ENCODE measurements at places on chromosomes 7 and 10.

DNA sequence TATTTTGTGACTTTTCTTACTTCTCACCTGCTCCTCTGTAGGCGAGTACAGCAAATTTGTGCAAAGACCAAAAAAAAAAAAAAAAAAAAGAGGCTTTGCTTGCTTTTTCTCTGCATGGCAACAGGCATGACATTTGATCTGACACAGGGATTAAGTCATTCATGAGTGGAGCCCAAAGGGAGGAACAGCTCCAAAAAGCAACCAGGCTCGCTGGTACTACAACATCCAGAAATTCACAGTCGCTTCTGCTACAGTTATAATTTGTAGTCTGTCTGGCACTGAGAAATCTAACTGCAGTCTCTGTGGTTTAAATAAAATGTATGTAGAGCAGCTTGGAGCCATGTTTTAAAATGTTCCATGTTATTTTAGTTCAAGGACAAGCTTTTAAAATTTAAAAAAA is 31.7 kb downstream of the MKX start:
- peak; percentile 53 for DNase-seq

DNA sequence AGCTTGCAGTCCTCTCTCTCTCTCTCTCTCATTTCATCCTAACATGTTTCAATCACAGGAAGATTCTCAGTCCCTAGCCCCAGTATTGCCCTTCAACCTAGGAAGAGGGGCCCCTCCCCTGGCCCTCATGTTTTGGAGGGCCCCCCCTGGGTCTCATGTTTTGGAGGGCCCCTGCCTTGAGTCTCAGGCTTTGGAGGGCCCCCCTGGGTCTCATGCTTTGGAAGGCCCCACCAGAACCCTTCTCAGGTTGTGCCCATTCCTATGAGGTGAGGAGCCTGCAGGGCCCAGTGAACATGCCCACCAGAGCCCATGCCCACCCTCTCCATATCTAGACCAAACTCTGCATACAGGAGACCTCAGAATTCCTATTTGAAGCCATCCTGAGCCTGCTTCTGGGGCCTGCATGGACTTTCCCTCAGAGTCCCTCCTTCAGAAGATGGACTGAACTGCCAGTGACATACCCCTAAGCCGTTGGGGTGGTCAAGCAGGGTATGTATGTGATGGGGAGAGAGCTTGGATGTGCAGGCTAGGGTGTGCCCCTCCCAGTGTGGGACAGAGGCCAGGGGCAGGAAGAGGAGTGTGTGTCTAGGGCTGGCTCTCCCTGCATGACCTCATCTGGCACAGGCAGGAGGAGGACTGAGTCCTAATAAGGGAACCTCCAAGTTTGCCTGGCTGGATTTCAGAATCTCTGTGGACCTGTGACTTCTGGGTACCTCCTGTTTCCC is 8.1 kb upstream of the VDAC2 start:
- DNase-seq = peak; percentile 72

- DNase-seq = peak; percentile 14
Measured at GRCh38 chr10:36336315-36336714, 694.2 kb upstream of the FZD8 start.

DNA sequence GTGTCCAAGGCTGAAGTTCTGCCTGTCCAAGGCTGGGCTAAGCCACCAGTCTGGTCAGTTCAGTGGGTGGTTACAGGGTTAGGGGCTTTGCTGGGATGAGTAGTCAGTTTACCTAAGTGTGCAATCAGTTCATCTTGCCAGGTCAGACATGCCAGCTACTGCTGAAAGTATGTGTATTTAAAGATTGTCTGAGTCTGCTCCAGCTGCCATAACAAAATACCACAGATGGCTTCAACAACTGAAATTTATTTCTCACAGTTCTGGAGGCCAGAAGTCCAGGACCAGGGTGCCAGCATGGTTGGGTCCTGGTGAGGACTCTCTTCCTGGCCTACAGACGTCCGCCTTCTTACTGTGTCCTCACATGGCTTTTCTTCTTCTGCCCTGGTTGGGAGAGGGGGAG is 52.4 kb upstream of the TNS3 start:
- DNase-seq = no peak

DNA sequence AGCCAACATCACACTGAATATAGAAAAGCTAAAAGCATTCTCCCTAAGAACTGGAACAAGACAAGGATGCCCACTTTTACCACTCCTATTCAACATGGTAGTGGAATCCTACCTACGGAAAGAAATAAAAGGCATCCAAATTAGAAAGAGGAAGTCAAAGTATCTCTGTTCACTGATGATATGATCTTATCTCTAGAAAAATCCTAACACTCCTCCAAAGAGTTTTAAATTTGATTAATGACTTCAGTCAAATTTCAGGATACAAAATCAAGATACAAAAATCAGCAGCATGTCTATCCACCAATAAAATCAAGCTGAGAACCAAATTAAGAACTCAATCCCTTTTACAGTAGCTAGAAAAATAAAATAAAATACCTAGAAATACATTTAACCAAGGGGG is 35.3 kb upstream of the TNKS2 start:
- DNase-seq = no peak

- DNase-seq = no peak
Measured at GRCh38 chr7:49980465-49980864, 112.6 kb downstream of the ZPBP start.

DNA sequence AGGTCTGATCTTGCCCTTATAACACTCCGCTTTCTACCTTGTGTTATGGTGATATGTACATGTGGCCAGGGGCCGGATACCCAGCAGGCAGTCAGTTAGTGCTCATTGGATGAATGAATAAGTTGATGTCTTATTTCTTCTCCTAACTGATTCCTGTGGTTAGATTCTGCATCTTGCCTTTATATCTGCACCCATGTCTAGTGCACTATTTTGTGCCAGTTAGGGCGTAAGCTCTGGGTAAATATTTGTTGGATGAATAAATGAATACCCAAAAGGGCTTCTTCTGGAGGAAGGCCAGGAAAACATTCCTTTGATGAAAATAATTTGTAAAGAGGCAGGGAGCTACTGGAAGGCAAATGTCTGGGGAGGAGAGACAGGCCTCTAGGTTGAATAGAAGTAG is 148.2 kb downstream of the CHN2 start:
- DNase-seq = no peak

DNA sequence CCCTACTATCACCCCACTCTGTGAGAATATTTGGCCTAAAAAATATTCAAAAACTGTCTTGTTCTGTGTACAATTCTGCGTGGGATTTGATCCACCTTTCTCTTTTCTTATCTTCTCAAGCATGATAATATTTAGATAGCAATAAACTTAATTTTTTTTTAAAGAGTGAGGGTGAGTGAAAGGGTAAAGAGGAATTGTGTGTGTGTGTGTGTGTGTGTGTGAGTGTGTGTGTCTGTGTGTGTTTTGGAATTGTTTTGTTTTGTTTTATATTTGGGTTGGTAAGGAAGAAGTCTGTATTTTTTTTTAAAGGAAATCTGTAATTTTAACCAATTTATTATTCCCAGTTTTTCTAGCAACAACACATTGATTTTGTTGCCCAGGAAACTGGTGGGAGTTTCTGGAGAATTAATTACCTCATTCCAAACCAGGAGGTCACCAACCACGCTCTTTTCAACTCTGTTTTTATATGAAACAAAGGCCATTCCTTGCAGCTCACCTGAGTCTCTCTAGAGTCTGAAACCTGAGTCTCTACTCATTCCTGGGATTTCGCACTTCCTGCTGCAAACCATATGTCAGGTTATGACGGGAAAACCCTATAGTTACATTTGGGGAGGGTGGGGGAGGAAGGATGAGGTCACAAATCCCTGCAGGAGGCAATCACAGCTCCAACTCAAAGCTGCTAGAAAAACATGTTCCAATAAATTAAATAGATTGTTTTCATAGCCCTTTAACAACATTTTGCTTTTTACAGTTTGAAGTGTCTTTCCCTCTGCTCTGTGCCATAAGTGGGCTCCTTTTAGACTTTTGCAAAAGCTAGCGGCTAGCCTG is 38.1 kb upstream of the XPNPEP1 start:
- peak; percentile 73 for DNase-seq

GRCh38 chr7:142943706-142944268 is 4.5 kb downstream of the LLCFC1 start:
- no peak for DNase-seq

- no peak for DNase-seq
Measured at GRCh38 chr7:39623732-39624441, 515 bp downstream of the RALA start.

GRCh38 chr10:51227897-51228713 is 153.8 kb downstream of the PRKG1 start:
- DNase-seq = no peak

- DNase-seq = peak; percentile 69
Measured at GRCh38 chr7:17948526-17949238, 8.4 kb upstream of the SNX13 start.

DNA sequence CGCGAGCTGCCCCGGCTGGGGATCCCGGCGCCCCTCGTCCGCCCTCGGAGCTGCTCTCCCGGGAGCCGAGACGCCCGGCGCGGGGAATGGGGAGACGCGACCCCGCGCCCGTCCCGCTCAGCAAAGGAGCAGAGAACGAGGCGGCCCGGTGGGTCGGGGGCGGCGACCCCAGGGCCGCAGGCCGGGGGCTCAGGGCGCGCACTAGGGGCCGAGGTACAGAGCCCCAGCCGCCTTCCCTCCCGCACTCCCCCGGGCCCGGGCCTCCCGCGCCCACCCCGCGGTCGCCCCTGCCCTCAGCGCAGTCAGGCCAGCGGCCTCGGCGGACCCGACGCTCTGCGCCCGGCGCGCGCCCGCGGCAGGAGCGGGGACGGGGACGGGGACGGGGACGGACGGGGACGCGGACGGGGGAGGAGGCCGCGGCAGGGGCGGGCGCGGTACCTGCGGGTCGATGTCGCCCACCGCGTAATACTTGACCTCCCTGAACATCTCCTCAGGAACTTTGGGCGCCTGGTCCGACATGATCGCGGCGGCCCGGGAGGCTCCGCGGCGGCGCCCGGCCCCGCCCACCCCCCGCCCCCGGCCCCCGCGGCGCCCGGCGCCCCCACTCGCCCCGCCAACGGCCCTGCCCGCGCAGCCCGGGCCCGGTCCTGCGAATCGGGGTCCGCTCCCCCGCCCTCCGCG is 373 bp downstream of the PAXIP1 start:
- DNase-seq = no peak

DNA sequence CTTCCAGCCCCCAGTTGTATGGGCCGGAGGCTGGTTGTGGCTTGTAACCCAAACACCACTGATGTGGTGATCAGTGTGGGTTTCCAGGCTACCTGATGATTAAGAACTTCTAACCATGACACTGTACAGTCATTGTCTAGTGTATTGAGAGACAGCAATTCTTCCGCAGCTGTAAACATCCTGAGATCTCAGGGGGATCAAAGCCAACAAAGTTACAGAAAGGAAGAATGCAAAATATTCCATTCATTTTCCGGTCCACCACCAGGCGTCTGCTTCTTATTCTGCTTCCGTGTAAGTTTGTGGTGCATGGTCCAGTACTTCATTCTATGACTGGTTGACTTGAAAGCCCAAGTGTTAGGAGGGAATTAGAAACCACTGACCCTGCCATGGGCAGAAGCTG is 10.3 kb upstream of the GLI3 start:
- peak; percentile 68 for DNase-seq

DNA sequence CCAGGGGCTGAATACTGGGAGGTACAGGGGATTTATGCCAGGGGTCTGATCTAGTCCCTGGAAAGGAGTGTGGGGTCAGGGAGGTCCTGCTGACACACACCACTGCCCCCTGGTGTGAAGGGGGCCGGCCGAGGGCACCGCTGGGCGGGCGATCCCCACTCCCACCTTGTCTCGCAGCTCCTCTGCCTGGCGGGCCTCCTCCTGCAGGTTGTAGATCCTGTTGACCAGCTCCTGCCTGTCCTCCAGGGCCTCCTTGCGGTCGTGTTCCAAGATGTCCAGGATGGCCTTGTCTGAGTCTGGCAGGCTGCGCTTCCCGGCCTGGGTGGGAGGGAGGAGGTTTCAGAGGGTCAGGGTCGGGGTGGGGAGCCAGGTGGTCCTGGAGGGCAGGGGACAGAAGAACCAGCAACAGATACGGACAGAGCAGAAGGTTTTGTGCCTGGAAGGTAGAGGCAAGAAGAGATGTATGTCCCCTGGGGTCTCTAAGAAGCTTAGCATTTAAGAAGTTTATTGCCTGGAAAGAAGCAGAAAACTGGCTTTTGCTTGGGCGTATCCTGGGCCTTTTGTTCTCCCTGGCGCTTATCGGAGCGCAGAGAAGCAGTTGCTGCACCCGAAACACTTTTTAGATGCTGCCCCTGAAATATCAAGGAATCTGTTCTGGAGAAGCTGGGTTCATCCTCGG is 94.5 kb upstream of the GNA12 start:
- no peak for DNase-seq

DNA sequence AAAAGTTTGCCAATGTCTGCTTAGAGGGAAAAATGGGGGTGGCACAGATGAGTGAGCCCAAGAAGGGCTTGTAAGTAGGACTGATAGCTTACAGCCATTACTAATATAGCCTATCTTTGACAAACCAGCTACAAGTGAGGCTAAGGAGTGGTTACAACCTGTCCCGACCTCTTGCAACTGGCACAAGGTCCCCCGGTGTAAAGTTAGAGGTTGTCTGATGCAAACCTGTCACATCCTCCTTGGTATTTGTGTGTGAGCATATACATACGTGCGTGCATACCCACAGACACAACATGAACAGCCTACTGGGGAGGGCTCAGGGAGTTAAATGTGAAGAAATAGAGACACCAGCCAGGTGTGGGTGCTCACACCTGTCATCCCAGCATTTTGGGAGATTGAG is 14.6 kb downstream of the ADAP1 start:
- DNase-seq = no peak

DNA sequence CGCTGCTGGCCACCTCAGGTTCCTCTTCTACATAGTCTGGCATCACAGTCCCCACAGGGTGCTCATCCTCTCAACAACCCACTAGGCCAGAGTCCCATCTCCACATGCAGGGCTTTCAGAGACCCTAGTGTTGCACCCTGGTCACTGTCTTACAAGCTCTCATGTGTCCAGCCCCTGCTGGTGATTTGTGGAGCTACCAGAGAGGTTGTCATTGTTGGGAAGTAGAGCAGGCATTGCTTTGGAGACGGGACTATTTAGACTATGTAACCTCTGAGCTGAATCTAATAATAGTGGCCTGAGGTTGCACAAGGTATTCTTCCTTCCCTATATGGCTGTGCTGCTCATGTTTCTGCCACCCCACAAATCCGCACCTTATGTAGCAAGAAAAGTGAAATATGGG is 135.3 kb upstream of the VWC2 start:
- DNase-seq = no peak
